ENCODE measurements at places on chromosomes 4 and X. TPM values are rescaled to one million over a fixed set of nuclear protein-coding genes. Genes with fewer than 3 reads are reported as not detected.

- DNase-seq = no peak
These were observed 20.1 kb downstream of the FAT1 start for GRCh38 chr4:186703510-186703909.

GRCh38 chr4:166293556-166293955 is 420.5 kb downstream of the TLL1 start:
- no peak for DNase-seq

DNA sequence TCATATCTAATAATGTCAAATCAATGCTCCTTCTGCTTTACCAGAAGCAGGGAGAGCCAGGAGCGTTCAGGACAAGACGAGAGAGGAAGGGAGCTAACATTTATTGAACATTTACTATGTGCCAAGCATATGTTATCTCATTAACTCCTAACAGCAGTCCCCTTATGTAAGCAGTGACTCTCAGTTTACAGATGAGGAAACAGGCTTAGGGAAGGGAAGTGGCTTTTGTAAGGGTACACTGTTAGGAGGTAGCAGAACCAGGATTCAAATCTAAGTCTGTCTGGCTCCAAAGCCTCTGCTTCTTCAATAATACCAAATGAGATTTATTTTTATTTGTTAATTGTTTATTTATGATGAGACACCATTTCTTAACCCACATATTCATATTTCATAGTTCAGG is 2.6 kb upstream of the STARD8 start:
- DNase-seq = no peak

GRCh38 chr4:30719454-30720020 is 632 bp upstream of the PCDH7 start:
- no peak for DNase-seq

DNA sequence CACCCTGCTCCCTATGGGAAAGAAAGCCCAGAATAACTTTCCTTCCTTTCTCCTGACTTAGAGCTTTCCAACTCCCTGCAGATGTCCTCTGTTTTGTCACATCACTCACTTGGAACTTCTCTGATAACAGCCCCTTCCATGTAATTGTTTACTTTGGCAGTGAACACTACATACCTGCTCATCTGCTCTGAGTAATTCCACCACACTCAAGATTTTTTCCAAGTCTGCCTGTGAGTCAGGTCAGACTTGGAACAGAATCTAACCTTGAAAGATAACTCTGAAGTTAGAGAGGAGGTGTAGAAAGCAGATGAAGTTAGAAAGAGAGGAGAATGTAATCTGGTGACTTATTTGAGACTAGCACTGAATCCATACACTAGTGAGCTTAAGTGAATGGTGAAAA is 7.4 kb downstream of the MAGEB10 start:
- peak; percentile 4 for DNase-seq

- no peak for DNase-seq
These were observed 1459.9 kb downstream of the PCDH7 start for GRCh38 chr4:32180086-32180485.

GRCh38 chr4:62471021-62471420 is 1270.9 kb downstream of the ADGRL3 start:
- DNase-seq = no peak

CCNA2 gene
- polyA plus RNA-seq = 13.1 TPM

ANXA10 gene
- 0.33 TPM for polyA plus RNA-seq

GNRHR gene
- not detected for polyA plus RNA-seq
